ENCODE measurements at places on chromosomes 3 and 15. TPM values are rescaled to one million over a fixed set of nuclear protein-coding genes. Genes with fewer than 3 reads are reported as not detected.

GRCh38 chr3:187745201-187746058 lies at the start of gene BCL6:
BCL6 (minus strand) TSS chr3:187745468; CDS start chr3:187733693, 11,775 bp downstream.
- peak within 1 kb of the TSS; percentile 97 for H3K27ac ChIP-seq
- H3K4me3 ChIP-seq = peak within 1 kb of the TSS; percentile 83
- no peaks in the 10 kb centered on the region for H3K27me3 ChIP-seq

DNA sequence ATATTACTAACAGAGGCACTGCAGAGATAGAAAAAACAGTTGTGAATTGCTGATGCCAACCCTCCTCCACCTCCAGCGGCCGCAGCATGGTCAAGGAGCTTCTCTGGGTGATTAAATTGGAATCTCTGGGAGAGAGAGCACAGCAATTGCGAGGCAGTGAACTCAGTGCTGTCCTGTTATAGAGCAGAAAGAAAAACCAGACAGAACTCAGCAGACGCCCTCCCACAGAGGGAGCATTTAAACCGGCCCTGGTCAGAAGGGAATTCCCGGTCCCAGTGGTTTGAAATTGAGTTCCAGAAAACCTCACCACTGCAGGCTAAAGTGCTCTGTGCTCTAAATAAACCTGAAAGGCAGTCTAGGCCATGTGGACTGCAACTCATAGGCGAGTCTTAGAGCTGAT lies 175.4 kb downstream of the SQOR start:
- H3K4me3 ChIP-seq = no peak overlapping the region
- H3K27ac ChIP-seq = no peak overlapping the region
- no peaks in the 10 kb centered on the region for H3K27me3 ChIP-seq
- H3K4me1 ChIP-seq = no peaks in the 10 kb centered on the region

DNA sequence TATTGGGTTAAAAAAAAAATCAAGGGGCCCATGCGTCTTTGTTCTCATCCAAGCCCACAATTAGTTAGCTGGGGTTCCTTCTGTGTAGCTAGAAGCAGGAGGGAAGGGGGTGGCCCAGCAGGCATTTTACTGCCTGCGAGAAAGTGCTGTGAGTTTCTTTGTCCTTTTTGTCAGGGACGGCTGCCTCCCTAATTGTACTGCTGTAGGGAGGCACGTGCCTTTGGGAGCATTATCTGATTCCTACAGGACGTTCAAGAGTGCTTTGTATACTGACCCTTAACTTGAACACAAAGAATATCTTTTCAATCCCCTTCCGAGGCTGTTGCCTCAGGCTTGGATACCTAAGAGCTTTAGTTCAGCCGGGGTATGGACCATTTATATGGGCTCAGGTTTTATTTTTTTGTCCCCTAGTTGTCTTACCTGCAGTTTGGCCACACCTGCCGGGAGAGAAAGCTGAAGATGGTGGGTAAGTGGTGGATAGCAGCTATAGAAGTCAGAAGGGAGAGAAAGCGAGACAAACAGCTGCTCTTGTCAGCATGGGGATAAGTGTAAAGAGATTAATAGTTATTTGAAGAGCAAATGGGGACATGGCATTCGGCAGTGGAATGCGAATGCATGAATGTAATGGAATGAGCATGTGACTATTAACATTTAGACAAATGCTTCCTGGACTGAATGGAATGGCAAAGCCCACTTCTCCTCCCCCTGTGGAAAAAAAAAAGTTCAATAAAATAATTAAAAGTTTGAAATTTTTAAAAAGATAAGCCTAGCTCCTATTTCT lies 175.2 kb downstream of the TP63 start:
- H3K4me1 ChIP-seq = peaks cover 2% of the 10 kb centered on the region
- no peak overlapping the region for H3K27ac ChIP-seq
- no peaks in the 10 kb centered on the region for H3K36me3 ChIP-seq
- H3K4me3 ChIP-seq = no peak overlapping the region
- peak; percentile 6 for DNase-seq

DNA sequence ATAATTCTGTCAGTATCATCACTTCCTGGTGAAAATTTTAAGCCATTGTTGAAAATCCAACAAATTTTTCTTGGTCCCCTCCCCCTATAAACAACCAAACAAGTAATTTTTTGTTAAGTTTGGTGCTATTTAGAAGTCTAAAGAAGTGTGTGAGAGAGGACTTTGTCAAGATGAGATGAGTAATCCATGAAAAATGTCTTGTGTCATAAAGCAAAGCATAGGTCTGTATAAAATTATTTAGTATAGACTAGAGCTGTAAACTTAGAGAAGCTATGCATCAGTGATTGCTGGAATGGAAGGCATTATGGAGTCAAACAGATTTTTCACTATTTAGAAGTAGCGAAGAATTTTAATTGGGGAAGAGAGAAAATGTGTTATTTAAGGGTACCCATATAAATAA lies 31.4 kb downstream of the MAPK6 start:
- no peaks in the 10 kb centered on the region for H3K27me3 ChIP-seq
- peaks cover 19% of the 10 kb centered on the region for H3K36me3 ChIP-seq
- H3K27ac ChIP-seq = no peak overlapping the region
- peak; percentile 77 for DNase-seq

DNA sequence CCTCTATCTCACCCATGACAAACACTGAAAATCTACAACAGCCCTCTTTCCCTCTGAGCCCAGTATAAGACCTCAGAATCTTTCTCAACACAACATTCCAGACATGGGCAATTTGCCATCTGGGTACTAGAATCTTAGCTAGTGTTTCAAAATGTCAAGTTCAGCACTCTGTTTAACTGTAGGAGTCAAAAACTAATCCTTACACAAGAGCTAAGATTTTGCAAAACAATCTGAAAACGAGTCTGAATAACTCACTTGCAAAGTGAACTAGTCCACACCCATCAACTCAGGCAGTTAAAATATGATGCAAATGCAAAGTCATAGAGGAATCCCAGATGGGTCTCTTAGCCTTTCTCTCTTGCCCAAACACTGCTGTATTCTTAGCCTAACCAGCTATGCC lies 67.8 kb downstream of the GPR176 start:
- H3K27me3 ChIP-seq = no peaks in the 10 kb centered on the region
- DNase-seq = peak; percentile 74
- no peak overlapping the region for H3K4me3 ChIP-seq
- no peak overlapping the region for H3K27ac ChIP-seq

ALDH1A2 gene
- not detected for total RNA-seq

ARHGAP11A gene
- 28.6 TPM for total RNA-seq

GPR149 gene
- total RNA-seq = not detected

GRCh38 chr3:191235331-191236314 lies 36.6 kb downstream of the OSTN start:
- peak overlapping the region; percentile 93 for H3K27ac ChIP-seq
- no peak overlapping the region for H3K4me3 ChIP-seq
- H3K36me3 ChIP-seq = no peaks in the 10 kb centered on the region

TBC1D5 gene
- 57.0 TPM for total RNA-seq

DNA sequence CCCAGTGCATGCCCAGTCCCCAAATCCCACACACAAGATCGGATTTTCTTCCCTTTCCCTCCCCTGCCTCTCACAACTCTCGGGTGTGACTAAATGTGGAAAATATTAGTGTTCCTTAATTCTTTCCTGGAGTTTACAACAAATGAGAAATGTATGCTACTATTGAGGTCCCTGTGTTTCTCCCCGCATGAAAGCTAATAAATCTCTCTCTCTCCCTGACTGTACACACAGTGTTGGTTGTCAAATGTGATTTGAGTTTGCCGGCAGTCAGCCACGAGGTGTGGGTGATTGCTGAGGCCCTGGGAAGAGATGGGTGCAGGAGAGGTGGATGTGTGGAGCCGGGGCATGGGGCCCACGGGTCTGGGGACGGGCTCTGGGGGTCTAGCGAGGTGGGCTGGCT lies 161.4 kb upstream of the IQSEC1 start:
- no peaks in the 10 kb centered on the region for H3K4me1 ChIP-seq
- H3K27me3 ChIP-seq = peaks cover 31% of the 10 kb centered on the region
- no peaks in the 10 kb centered on the region for H3K36me3 ChIP-seq
- no peak overlapping the region for H3K4me3 ChIP-seq
- H3K27ac ChIP-seq = no peak overlapping the region

AHSG gene
- not detected for total RNA-seq

DNA sequence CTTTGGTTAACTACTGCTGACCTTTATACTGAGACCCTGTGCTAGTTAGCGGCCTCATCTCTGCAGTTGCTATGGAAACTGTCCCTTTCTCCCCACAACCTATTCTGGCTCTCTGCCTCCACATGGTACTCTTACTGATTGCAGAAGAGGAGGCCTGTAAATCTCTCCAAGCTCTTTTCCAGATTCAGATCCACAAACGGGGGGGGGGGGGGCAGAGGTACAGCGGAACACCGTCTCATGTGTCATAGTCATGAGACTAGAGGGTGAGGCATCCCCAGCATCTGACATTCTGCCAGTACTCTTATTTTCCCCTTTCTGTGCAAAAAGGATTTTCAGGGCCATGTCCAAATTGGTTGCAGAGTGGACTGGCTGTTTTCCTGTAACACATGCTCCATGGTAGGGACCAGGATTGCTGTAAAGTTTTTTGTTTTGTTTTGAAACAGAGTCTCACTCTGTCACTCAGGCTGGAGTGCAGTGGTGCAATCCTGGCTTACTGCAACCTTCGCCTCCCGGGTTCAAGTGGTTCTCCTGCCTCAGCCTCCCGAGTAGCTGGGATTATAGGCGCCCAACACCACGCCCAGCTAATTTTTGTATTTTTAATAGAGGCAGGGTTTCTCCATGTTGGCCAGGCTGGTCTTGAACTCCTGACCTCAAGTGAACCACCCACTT lies 8.3 kb upstream of the MAP1A start:
- peak overlapping the region; percentile 30 for H3K27ac ChIP-seq
- peaks cover 13% of the 10 kb centered on the region for H3K4me1 ChIP-seq
- H3K27me3 ChIP-seq = no peaks in the 10 kb centered on the region
- no peak overlapping the region for H3K4me3 ChIP-seq
- H3K36me3 ChIP-seq = no peaks in the 10 kb centered on the region

DNA sequence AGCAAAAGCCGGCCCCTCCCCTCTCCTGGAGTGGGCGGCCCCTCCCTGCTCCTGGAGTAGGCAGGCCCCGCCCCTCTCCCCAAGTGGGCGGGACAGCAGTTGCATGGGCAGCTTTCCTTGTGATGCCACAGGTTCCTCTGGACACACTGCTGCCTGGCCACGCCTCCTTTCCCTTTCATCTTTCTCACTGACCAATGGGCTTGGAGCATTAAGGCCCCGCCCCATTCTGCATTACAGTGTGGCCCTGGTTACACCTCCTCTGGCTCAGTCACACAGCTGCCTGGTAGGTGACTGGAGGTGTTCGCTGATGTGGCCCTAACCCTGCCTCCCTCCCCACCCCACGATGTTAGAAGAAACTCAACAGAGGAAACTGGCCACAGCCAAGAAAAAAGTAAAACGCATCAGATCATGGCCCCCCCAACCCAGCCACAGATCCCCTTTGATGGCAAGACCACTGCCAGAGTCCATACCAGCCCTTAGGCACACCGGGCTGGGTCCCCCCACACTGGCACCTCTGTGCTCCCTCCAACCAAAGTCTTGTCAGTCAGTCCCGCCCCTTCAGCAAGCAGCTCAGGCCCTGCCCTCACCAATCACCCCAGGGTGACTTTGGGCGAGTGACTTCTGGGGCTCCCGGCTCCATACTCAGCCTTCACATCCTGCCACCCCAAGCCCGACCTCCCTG lies 84.3 kb downstream of the ADAMTS7 start:
- no peak overlapping the region for H3K4me3 ChIP-seq
- no peak overlapping the region for H3K27ac ChIP-seq
- no peak for DNase-seq
- H3K4me1 ChIP-seq = no peaks in the 10 kb centered on the region

CHRM5 gene
- total RNA-seq = under 0.01 TPM

DNA sequence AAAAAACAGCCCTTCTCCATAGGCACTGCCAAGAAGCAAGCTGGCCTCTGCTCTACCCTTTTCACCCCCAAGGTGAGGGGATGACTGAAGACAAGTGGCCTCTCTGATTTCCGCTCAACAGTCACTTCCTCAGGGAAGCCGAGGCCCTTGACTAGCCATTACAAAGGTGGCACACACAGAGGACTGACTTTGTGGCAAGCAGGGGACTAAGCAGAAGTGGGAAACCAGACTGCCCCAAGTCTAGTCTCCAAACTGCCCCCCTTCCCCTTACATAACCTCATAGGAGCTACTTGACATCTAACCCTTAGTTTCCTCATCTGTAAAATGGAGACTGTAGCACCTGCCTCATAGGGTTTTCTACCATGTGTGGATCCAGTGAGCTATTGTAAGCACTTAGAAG lies 118.9 kb downstream of the FOXP1 start:
- no peak overlapping the region for H3K4me3 ChIP-seq
- no peaks in the 10 kb centered on the region for H3K36me3 ChIP-seq
- H3K4me1 ChIP-seq = peaks cover 6% of the 10 kb centered on the region
- H3K27me3 ChIP-seq = no peaks in the 10 kb centered on the region
- H3K27ac ChIP-seq = no peak overlapping the region

CD200 gene
- 1.1 TPM for total RNA-seq

C3orf52 gene
- 12.5 TPM for total RNA-seq

TMEM40 gene
- total RNA-seq = not detected

- no peak overlapping the region for H3K4me3 ChIP-seq
- no peak for DNase-seq
- no peaks in the 10 kb centered on the region for H3K36me3 ChIP-seq
- no peaks in the 10 kb centered on the region for H3K27me3 ChIP-seq
Observed at GRCh38 chr3:155771126-155771525, 26.3 kb upstream of the PLCH1 start.

DNA sequence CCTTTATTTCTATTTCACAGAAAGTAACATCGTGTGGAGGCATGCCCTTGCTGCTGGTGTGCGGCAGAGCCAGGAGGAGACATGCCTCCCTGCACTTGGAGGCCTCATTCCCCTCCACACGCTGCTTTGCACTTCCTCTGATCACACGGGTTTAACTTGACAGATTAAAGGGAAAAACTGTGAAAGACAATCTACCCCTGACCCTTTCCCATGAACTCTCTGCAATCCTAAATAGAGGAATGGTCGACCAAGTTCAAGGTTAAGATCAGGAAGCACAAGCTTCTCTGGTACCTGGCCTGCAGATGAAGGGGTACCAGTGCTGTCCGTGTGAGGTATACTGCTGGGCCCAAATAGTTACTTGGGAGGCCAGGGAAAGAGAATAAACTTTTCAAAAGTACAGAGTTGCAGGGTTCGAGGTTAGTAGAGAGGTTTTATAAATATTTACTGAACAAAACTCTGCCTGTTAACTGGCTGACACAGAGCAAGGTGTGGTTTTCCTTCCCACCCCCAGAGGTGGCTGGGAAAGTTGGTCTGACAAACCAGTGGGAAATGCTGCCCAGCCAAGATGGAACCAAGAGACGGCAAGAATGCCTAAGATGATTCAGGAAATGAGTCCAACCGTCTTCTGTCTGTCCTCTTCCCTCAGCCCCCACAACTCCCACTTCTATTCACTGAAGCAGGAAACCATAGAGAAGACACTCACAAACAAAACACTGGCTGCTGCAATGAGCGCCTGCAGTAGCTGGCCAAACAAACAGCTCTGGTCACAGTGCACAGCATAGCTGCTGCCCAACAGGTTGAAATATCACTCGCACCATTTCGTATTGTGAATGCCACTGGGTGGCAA lies 79.6 kb downstream of the IGF2BP2 start:
- peaks cover 12% of the 10 kb centered on the region for H3K4me1 ChIP-seq
- H3K4me3 ChIP-seq = no peak overlapping the region
- H3K27ac ChIP-seq = peak overlapping the region; percentile 57
- no peaks in the 10 kb centered on the region for H3K27me3 ChIP-seq

- H3K4me1 ChIP-seq = peaks cover 10% of the 10 kb centered on the region
- no peak overlapping the region for H3K4me3 ChIP-seq
- DNase-seq = no peak
- no peaks in the 10 kb centered on the region for H3K27me3 ChIP-seq
- no peak overlapping the region for H3K27ac ChIP-seq
Observed at GRCh38 chr15:70770863-70771262, 7.5 kb upstream of the UACA start.

GOLGA6C gene
- total RNA-seq = not detected

- no peaks in the 10 kb centered on the region for H3K4me1 ChIP-seq
- peak; percentile 26 for DNase-seq
Observed at GRCh38 chr3:16828815-16829214, 55.9 kb upstream of the PLCL2 start.

UROC1 gene
- not detected for total RNA-seq

AKAP13 gene
- 46.9 TPM for total RNA-seq

All from IMR-90 (cell line).